Putamen (tissue), 1 donor: ENCODE measurements at places on chromosomes 7 and 10.

DNA sequence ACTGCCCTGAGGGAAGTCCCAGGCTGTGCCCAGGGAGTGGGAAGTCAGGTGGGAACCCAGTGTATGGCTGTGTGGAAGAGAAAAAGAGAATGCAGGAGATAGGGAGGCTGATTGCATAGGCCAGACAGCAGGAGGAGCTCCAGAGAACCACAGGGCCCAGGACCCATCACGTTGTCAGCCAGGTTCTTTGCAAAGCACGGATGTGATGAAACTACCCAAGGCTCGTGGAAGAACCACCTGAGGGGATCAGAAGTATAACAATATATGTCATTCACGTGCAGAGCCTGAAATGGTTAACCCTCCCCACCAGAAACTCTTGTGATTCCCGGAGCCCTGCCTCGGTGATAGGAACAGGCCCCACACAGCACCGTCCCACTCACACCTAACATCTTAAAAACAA is 83.6 kb downstream of the LARP4B start:
- DNase-seq = no peak

- no peak for DNase-seq
Observed at GRCh38 chr7:363626-364025, 73.7 kb downstream of the FOXL3 start.

- DNase-seq = no peak
Observed at GRCh38 chr10:75982611-75983369, 551.4 kb downstream of the LRMDA start.

- DNase-seq = no peak
Observed at GRCh38 chr10:64102264-64102633, 581.0 kb downstream of the REEP3 start.

DNA sequence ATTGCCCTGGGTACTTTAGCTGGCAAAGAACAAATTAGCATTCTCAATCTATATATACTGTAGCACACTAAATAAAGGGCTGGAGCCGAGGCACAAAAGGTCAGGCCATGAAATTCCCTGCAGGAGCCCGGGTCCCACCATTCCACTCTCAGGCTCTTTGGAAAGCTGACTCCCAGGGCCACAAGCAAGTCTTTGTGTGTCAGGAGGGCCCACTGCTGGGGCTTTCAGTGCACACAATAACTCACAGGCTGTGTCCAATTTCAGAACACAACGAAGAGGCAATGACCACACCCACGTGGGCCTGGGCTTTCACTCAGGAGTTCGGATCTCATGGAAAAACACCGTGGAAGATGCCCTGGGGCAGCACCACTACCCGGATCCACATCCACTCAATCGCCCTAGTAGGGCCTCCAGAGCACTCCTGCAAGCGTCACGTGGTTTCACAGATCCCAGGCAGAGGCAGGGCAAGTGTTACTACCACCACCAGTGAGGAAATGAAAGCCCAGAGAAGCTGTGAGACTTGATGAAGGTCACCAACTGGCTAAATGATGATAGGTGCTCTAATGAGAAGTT is 60.3 kb downstream of the COBL start:
- DNase-seq = peak; percentile 87

- no peak for DNase-seq
Observed at GRCh38 chr7:74498996-74499834, 45.5 kb downstream of the GTF2IRD1 start.

- no peak for DNase-seq
Observed at GRCh38 chr7:117530390-117530789, 50.6 kb downstream of the CFTR start.
